H9 (cell line): ENCODE measurements at places on chromosomes 6 and 20.
A peak's percentile ranks its signal among the peaks of the same experiment; 100 is the strongest.

- no peak for DNase-seq
Measured at GRCh38 chr6:13282393-13283069, 45.8 kb downstream of the TBC1D7 start.

- DNase-seq: no peak
Measured at GRCh38 chr6:119322715-119323350, 26.7 kb downstream of the MAN1A1 start.

GRCh38 chr6:90375681-90376439 is 79.2 kb upstream of the BACH2 start:
- DNase-seq: no peak

GRCh38 chr6:116866281-116866871 is 10.7 kb upstream of the RFX6 start:
- no peak for DNase-seq

DNA sequence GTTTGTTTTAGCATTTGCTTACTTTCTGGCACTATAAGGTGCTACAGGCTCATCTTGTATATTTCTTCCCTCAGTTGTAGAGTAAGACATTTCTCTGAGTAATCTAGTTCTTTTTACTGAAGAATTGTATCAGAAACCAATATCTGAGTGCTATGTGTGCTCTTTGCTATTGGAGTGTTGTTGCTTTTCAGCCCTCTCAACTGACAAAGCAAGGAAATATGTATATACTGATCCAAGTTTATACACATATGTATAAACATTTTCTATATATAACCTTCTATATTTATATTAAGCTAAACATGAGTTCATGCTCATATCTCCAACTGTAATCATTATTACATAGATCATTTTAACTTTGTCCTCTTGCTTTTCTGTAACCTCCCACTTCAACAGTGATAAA is 405.7 kb downstream of the RFPL4B start:
- DNase-seq: no peak

GRCh38 chr20:25340380-25340779 is 50.3 kb downstream of the ABHD12 start:
- DNase-seq: no peak

GRCh38 chr6:118197539-118197938 is 290.5 kb downstream of the SLC35F1 start:
- peak; percentile 39 for DNase-seq

DNA sequence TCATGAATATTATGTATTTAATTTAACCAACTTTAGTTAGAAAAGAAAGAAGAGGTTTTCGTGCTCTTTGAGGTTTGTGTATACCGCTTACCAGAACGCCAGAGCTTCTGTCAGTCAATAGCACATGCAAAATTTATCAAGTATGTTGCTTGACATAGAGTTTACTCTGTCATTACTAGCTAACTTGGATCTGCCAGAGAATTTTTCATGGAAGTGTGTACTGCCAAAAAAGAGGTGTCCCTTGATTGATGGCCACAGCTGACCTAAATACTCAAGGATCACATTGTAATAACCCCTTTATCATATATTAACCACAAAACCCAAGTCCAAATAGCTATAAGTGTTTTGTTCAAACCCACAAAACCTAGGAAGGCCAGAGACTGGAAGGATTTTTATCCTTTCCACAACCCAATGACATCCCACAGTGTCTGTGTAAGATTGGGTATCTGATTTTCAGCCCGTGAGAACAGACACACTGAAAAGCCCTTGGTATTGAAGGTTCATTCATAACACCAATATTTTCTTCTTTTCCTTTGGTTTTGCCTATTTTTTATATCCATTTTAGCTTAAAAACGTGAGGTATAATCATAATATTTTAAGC is 194.0 kb upstream of the EYA4 start:
- no peak for DNase-seq

- DNase-seq: no peak
Measured at GRCh38 chr20:47040506-47041125, 146.0 kb downstream of the EYA2 start.

DNA sequence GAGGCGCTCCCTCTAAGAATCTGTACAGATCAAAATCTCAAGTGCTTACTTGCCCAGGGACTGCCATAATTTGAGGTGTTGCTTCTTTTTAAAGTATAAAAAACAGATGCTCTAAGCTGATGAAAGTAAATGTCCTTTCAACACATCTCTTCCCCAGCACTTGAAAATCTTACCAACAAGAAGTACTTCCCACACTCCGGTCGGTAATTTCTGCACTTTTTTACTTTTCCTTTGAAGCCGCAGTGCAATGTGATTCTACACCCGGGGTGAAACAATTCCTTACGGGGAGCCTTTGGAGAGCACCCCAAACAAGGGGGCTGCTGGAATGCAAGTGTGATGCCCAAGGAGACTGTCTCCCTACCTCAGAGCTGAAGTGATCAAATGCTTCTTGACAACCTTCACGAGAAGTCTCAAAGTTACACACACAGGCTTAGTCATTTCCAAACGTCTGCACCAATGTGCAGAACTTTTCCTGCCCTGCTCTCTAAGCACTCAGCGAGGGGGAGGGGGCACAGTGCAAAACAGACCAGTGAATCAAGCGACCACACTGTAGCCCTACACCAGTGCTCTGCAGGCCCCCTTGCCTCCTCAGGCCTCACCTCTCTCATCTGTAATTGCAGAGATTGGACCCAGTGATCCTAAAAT is 56.7 kb downstream of the ATXN1 start:
- DNase-seq: no peak

DNA sequence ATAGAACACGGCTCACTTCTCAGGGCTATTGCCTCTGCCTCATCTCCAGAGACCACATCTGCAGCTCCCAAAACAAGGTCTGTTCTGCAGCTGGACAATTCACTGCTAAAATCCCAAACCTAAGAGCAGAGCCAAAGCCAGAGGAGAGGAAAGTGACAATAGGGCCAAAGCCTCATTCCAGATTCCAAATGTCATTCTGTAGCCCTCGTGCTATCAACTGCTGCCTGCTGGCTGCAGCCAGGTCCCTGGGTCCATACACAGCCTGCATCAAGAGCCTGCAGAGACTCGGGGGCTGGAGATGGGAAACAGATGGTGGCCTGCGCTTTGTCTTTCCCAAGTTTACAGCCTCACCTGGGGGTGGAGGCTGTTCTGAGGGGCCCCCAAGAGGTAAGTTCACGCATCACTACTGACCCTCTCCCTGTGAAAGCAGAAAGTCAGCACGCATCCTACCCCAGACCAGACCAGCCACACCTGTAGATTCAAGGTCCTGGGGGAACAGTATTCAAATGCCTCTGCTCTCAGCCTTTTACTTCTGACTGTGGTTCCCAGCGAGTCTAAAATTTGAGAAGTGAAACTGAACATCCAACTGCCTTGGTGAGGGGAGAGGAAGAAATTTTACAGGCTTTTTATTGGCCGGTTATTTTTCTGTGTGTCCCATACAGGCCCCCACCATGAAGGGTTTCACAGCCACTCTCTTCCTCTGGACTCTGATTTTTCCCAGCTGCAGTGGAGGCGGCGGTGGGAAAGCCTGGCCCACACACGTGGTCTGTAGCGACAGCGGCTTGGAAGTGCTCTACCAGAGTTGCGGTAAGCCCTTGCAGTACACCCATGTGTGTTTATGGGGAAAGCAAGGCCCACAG is at the start of gene LY86:
TSS of gene LY86 (plus strand) at position 657 of the 860 bp plus-strand sequence. CDS start at position 672, 15 bp downstream.
- no peak for DNase-seq

GRCh38 chr6:123007885-123008284 is 11.8 kb downstream of the CLVS2 start:
- no peak for DNase-seq

GRCh38 chr20:38498909-38499308 is 26.3 kb downstream of the RALGAPB start:
- no peak for DNase-seq

GRCh38 chr6:29945281-29945820 is 3.0 kb downstream of the HLA-A start:
- DNase-seq: no peak

GRCh38 chr6:13536796-13537526 is 37.4 kb upstream of the SIRT5 start:
- no peak for DNase-seq

DNA sequence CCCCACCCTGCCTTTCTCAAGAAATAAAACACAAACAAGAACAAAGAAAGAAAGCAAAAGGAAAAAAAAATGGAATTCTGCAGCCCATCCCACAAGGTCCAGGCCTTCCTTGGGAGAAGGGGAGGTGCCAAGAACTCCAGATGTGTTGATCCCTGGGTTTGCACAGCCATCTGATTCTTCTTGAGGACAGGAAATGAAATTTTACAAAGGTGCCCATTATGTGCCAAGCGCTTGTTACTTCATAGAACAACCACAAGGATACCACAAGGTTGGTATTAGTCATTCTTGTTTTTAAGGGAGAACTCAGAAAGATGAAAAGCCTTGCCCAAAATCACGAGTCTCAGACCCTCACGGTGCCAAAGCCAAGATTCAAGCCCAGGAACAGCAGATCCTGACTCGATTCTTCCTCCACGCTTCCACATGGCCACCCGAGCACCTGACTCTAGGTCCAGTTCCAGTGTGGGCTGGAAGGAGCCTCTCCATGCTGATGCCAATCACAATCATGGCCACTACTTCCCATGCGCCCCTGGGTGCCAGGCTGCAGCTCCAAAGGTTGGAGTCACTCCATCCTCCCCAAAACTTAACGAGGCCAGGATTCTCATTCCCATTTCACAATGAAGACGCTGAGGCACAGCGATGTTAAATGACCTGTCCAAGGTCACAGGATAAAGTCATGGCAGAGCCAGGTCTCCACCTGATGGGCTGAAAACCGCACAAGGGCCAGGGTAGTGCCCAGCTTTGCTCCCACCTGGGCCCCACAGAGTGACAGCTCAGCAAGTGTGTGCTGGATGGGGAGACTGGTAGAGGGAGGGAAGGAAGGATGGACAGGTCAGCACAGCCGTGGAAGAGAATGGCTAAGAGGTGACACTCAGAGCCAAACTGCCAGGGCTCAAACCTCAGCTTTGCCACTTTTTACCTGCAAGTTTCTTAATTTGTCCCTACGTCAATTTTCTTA is 66.7 kb upstream of the TOP1 start:
- peak; percentile 19 for DNase-seq

DNA sequence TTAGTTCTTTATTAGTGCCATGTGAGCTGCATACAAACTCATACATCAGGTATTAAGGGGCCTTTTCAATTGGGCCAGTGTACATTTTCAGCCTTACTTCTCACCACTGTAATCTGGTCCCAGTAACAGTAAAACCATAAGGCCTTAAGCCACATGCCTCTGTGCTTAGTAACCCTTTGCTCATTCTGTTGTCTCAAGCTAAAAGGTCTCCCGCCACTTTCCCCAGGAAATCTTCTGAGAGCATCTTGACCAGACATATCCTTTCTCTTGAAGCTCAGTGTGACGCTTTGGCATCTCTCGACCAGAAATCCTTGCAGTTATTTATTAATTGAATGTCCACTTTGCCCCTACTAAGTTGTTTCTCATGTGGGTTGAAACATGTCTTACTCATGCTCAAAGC is 68.0 kb downstream of the CYP39A1 start:
- DNase-seq: no peak

DNA sequence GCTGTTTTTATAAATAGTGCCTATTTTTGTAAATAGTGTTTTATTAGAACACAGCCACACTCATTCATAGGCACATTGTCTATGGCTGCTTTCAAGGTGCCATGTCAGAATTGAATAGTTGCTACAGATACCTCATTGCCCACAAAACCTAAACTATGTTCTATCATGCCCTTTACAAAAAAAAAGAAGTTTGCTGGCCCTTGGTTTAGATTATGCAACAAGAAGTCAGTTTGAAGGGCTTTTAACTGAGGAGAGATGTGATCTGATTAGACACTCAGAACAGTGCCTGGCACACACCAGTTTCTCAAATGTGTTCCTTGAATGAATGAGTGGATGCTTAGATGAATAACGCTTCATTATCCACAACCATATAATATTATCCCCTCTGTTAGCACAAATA is 366.1 kb downstream of the MAFB start:
- no peak for DNase-seq

DNA sequence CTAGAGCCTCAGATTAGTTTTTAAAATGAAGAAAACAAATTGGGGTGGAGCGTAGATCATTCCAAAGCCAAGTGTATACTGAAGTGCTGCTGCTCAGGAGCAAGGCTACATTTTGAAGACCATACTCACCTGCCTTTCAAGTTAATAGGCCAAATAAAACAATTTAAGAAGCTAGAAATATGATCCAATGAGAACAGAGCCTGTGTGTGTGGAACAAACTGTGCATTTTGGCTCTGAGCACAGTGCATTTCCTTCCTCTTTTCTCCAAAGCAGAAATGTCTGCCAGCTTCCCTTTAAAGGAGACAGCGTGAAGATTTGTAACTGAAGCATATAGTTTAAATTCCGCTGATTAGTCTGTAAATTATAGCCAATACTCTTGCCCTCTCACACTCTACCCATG is 3.2 kb upstream of the IFNGR1 start:
- no peak for DNase-seq
